HFFc6 (cell line): ENCODE measurements at places on chromosomes 11 and 22. TPM values are rescaled to one million over a fixed set of nuclear protein-coding genes. Genes with fewer than 3 reads are reported as not detected.

- DNase-seq: no peak
These were observed 11.9 kb upstream of the RFPL1 start for GRCh38 chr22:29426476-29426875.

GRCh38 chr22:28771195-28771791, 1.2 kb upstream of the CCDC117 start:
- DNase-seq: no peak

DNA sequence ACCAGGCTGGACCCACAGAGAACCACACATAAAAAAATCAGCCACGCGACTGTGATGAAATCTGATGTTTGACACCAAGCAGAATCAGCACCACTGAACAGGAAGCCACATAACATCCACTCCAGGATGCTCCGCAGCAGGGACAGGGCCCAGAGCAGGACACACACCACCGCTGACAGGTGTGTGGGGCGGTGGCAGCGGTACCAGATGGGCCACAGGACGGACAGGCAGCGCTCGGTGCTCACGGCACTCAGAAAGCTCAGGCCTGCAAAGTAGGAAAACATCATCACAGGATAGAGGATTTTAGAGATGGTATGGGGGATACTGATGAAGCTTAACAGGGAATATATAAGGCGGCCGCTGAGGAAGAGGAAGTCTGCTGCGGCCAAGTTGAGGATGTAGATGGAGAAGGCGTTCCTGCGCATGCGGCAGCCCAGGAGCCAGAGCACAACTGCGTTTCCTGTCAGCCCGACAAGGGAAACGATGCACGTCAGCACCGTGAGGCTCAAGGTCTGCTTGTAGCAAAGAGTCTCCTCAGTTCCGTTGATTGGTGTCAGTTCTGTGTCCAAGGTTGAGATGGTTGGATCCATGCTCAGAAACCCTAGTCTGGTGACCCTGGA, 4.9 kb downstream of the MRGPRX1 start:
- no peak for DNase-seq

DNA sequence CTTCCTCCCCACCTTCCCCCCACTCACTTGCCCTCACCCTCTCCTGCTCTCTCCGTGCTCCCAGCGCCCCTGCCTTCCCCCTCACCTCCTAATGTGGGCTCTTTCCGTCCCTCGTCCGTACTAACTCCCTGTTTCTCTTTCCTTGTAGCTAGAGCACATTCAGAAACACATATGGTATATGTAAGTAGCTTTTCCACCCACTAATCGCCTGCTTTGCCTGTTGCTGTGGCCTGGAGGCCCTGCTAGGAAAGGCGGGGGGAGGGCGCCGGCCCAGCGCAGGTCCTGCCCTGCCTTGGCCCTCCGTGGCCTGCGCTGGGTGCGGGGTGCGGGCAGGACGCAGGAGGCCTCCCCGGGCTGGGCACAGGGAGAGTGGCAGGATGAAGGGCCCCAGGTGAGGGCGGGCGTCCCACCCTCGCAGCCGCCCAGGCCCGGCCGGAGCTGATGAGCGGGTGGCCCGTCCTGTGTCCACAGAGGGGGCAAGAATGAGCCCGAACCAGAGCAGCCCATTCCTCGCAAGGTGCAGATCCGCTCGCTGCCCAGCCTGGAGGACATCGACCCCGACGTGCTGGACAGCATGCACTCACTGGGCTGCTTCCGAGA, 41.7 kb downstream of the MOB2 start:
- DNase-seq: no peak

The CARD18 gene
- not detected in 3 replicates for total RNA-seq

The FOSL1 gene
- 125 to 223 TPM (median 200 TPM) in 3 replicates for total RNA-seq

The IFTAP gene
- 16.4 to 17.9 TPM (median 17.4 TPM) in 3 replicates for total RNA-seq

DNA sequence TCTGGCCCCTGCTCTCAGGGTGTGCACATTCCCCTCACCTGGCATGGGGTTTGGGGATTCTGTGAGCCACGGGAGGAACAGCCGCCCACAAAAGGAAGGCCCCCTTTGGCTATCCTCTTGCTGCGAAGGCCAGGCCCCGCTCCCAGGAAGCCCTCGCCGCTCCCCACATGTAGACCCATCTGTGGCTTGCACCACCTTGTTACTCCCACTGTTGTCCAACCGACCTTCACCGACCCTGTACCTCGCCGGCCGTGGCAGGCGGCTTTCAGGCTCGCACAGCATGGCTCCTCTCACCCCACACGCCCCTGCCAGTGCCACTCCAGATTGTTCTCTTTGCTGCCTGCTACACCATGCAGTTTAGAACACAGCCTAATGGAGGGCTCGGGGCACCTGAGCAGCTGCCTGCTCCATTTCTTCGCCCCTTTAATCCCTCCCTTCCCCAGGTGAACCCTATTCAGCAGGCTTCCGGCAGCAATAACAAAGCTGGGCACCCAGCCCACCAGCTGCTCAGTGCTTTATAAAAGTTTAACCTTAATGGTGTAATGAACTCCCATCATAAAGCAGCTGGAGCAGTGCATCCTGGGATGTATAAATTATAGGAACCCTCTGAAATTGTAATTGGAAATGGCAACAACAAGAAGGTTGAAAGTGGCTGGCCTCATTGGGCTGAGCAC, 10.7 kb downstream of the DAGLA start:
- no peak for DNase-seq

DNA sequence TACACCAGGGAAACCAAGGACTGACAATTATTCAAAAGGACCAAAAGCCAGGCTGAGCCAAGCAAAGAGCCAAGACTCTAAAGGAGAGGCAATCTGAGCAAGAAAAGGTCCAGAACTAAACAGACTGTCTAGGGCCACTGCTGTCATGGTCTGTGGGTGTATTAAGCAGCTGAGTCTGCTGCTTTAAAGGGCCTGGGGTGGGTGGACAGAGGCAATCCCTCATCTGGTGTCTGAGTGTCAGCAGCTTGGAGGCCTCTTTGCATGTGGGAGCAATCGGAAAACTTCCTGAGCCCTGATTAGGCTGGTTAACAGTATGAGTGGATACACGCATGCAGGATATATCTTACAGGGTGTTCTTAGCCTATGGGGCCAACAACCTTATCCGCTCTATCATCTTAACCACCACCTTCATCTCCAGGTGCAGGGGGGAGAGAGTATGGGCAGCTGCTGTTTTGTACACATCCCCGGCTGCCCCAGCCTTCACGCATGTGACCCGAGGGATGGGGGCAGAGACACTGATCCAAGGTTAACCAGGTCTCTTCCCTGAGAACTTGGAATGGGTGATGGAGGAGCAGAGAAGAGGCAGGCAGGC, 67.5 kb upstream of the TIMP3 start:
- DNase-seq: no peak

The PANX2 gene
- total RNA-seq: 1.3 to 2.3 TPM (median 1.4 TPM) in 3 replicates

- DNase-seq: no peak
These were observed 11.7 kb downstream of the MSANTD2 start for GRCh38 chr11:124788521-124788920.

DNA sequence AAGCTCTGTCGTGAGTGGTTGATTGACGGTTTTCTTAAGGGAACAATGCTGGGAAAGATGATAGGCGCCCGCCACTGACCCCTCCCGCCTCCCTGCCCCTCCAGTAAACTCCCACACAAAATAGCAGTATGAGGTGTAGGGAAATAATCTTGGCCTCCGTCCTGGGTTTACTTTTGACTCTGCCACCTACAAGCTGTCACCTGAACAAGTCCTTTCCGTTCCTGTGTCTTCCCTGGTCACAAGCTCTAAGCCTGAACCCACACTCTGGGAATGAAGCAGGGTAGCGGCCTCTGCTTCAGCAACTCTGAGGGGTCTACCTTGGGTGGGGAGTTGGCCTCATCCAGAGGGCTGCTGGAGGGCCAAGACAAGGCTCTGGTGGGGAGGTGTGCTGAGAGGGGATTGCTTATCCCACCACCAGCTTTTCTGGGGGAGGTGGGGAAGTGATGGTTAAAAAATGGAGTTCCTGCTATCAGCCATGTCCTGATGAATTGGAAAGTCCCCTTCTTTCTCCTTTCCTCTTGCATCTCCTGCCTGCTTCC, 87.8 kb downstream of the CEP164 start:
- no peak for DNase-seq

The SLC22A8 gene
- not detected in 3 replicates for total RNA-seq
